Caco-2 (cell line): ENCODE measurements at places on chromosomes 11 and 22.
A peak's percentile ranks its signal among the peaks of the same experiment; 100 is the strongest.

GRCh38 chr11:112885744-112886433 is 75.3 kb upstream of the NCAM1 start:
- no peak for DNase-seq

GRCh38 chr11:36455658-36456111 is 54.4 kb downstream of the TRAF6 start:
- no peak for DNase-seq

DNA sequence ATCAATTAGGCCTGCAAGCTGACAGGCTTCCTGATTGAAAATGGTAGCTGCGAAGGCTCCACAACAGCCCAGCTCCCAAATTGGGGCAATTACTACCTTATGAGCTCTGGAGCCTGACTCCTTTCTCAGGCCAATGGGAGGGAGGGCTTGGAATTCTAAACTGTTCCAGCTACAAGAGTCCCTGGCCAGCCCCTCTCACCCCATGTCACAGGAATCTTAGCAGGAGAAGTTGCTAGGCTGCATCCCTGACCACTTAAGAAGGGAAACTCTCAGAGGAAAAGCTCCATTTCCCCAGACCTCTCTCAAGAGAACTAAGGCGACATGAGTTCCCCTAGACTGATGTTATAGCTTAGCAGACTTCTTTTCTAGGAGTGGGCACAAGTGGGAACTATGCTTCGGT is 4.9 kb downstream of the LRP4 start:
- no peak for DNase-seq

DNA sequence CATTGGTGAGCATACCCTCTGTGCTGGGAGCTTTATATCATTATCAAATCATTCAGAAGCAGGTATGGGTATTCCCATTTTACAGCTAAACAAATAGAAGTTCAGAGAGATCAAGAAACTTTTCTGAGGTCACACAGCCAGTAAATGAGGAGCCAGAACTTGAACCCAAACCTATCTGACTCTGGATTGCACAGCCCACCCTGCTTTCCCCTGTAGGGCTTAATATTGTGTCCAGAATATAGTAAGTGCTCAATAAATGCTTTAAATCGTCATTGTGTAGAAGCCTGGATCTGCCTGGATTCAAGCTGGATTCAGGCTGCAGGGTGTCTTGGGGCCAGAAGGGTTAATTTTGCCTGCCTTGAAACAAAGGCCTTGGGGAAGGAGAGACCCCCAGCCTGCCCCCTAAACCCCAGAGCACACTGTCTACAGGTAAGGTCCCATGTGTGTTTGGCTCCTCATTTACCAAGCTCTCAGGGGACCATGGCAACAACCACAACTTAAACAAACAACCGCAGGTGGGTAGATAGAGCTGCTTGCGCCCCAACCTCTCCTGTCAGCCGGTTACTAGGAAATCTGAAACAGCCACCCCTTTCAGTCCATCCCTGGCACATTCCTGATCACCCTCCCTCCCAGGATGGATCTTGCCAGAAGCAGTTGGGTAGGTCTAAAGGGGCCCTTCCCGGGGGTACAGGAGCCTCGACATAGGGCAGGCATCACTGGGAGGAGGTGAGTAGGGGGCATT is 3.0 kb upstream of the SEC14L3 start:
- no peak for DNase-seq

DNA sequence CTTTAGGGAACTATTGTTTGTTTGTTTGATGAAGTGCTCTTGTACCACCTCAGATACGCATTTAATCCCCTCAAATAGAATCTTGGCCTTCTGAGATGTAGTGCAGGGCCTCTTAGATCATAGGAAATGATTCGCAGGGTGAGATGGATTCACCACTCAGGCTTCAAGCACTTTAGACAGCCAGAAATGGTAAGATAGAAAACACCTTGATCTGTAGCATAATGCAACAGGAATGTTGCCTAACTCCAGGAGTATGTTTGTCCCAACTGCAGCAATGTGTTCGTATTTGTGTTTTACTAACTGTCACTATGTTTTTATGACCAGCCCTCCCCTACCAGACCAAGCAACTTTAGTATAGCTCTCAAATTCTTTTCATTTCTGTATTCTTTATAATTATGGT is 761.2 kb downstream of the NELL1 start:
- DNase-seq, result no peak

DNA sequence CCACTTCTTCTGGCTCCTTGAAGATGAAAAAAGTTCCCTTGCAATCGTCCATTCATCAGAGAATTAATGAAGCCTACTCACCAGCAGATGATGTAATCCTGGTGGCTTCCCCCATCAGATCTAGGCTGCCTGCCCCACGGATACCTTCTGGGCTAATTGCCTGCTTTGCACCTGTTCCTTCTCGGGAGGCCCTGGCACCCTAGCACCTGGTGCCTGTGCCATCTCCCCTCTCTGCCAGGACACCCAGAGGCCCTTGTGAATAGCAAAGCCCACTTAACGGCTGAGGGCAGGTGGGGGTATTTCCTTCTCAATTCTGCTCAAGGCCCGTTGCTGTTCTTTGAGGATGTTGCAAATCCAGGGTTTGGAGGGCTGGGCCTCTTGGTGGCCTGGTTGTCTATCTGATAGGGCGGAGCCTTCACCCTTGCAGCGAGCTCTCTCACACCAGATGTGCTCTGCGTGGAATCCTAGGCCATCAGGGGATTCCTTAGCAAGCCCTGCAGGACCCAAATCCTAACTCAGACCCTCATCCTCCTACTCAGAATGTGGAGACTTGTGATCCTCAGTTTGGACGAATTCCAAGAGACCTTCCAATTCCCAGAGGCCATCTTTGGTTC is at the start of gene LMO2:
Gene LMO2, minus strand, starts transcription at position 363 of the 614 bp plus-strand sequence. CDS start 22,360 bp downstream, outside the sequence.
- no peak for DNase-seq

- DNase-seq, result no peak
Observed at GRCh38 chr11:123233280-123233974, 38.4 kb upstream of the CLMP start.

GRCh38 chr11:129705933-129706332 is 109.7 kb upstream of the TMEM45B start:
- DNase-seq, result peak; percentile 12

DNA sequence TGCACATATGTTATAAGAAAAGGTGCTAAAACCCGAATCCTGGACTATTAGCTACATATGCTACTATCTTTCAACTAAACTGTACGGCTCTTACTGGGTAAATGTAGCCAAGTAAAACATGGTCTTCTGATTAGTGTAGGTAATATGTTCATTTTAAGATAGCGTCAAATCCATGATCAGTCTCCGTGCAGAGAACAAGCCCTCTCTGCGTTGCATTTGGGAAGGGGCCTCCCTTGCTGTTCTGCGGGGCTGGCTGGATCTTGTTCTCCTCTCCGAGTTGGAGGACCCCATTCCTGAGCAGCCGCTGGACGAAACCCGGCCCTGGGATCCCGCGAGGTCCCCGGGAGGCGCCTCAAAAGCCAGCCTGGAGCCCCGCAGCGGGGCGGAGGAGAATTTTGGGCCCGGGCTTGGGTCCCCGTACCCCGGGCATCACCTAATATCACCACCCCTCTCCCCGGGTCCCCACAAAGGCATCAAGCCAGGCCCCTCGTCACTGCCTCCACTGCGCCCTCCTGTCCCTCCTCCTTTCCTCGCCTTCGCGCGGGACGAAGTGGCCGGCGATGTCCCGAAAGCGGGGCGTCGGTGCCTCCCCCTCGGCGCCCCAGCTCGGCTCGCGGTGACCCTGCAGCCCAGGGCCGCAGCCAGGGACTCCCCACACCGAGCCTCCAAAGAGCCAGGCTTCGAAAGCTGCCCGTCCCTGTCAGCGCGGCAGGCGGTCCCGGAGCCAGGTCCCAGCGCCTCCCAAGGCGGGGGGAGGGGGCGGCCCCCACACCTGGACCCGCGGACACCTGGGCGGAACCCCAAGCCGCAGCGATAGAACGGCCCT is 54.5 kb upstream of the FBXO3 start:
- peak; percentile 17 for DNase-seq

GRCh38 chr22:38872831-38873248 is 824 bp upstream of the CBX6 start:
- DNase-seq, result peak; percentile 61

DNA sequence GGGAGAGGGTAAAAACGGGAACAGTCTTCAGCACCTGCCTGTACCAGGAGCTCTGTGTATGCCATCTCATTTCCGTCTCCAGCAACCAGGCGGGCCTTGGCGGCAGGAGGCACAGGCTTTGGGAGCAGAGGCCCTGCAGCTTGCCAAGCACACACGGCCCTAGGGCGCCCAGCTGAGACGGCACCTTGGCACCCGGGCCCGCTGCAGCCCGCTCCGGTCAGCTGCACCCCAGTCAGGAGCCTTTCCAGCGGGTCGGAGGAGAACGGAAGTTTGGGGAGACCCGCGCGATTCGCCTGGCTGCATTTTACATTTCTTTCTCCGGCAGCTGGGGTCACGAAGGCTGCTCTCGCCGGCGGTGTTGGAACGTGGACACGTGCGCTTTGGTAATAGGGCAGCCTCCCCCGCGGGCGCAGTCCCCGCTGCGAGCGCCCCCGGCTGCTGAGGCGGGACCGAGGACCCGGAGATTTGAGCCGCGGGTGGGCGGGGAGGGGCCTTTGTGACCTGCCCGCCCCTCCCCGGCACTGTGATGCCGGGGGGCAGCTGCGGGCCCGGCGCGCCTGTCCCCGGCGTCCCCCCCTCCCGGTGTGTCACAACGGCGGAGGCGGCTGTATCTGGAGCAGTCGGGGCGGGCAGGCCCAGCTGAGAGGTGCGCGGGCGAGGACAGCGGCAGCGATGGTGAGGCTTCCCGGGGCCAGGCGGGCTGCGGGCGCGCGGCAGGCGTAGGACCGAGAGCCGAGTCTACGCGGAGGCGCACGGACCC is at the start of gene TUBA8:
Gene TUBA8, plus strand, starts transcription at position 616 of the 760 bp plus-strand sequence. Its CDS starts 57 bp downstream, at position 673.
- DNase-seq, result peak; percentile 49

DNA sequence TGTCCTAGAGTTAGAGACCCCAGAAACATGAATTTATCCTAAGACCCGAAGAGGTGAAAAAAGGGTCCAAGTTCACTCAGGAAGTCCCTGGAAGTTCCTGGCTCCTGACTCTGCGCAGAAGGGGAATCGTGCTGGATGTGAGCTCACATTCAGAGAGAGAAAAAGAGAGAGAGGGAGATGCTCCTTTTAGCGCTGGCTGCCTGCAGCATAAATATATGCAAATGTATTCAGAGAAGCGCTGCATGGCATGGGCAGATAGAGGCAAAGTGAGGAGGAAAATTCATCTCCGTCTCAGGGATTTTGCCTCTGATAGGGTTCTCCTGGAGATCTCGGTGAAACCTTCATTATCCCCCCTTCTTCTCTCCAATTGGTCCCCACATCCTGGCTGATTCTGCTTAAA is 517.2 kb downstream of the MN1 start:
- no peak for DNase-seq

DNA sequence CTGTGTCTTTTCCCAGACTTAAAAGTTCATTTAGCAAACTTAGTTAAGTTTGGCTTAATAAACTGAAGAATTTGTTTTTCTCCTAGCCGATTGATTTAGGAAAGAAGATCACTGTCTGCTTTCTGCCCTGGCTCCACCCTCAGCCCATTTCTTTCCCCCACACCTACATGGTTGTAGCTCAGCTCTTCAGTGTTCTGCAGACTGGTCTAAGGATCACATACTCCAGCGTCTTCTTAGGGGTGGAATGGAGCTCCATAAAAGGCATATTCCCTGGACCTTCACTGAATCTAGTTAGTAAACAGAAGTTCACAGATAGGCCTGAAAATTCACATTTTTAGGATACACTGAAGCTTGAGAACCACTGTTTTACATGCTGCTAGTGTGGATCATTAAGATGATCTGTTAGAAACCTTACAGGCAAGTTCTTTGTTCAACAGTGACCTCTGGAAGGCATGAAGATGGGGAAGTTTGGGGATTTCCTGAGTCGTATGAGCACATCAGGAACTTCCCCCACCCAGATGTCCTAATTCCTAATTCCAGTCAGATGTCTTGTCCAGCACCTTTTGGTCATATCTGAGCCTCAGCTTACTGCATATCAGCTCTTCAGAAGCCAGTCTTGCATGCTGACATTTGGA is 16.8 kb downstream of the PIWIL4 start:
- no peak for DNase-seq

DNA sequence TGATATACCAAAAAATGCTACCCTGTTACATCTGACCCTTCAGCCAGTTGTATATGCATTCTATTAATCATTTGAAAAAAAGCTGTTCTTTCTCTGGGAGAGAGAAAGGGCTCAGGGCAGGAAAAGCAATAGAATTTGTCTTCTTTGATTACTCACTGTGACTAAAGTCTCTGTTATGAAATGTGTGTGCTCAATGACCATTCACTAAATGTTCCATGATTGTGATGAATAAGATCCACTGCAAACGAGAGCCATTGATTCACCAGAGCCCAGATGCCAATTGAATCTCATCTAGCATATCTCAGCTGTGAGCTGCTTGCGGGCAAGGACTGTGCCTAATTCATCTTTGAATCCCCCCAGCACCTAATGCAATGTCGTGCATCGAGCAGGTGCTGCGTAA is 184.3 kb downstream of the OPCML start:
- no peak for DNase-seq

DNA sequence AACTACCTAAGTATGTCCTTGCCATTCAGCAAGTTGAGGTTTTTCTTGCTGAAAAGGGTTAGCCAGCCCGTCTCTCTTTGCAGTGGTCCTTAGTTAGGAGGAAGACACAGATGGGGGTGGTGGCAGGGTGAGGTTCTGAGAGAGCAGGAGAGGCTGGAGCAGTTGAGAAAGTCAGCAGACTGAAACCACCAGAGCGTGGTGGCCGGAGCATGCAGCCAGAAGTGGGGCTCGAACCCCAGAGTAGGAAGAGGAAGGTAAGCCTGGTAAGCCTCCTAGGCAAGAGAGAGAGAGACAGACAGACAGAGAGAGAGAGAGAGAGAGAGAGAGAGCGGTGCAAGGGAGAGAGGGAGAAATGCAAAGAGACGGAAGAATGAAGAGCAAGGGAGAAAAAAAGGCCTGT is 9.2 kb upstream of the SCN4B start:
- no peak for DNase-seq

GRCh38 chr11:86186386-86186785 is 58.2 kb upstream of the EED start:
- DNase-seq, result no peak

DNA sequence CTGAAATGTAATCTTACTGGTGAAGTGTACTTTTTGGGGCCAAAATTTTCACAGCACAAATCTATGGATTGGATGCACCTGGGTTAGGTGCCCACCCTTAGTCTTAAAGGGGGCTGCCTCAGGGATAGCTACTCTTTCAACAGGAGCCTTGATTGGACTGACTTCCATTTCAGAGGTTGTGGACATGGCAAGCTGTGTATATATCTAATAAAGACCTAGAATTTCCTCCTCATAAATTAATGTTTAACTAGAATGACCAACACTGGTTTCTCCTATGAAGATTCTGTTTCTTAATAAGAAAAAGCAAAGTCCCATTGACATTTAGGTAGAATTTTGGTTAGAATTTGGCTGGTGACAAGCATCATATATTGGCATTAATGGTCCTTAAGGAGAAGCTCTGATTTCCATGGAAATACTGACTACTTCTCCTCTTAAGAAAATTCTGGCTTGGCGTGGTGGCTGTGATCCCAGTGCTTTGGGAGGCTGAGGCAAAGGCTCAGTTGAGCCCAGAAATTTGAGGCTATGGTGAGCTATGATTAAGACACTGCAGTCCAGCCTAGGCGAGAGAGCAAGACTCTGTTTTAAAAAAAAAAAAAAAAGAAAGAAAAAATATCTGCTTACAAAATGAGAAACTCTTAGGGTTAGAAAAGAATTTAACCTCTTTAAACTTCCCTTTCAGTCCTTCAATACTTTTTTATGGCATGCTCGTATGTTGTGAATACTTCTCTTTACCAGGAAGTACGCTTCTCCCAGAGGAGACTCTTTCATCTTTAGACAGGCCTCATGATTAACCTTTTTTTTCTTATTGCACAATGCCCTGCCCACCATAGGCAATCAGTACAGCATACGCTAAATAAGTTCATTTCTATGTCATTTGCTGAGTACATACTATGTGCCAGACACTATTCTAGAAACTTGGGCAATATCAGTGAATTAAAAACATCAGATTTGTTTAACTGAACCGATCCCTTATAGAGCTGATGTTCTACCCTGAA is 77.2 kb downstream of the PRR5L start:
- DNase-seq, result no peak
